ENCODE measurements at places on chromosomes 1 and 21.
A peak's percentile ranks its signal among the peaks of the same experiment; 100 is the strongest.

- DNase-seq = no peak
These were observed 52.0 kb downstream of the CD2 start for GRCh38 chr1:116806245-116806644.

DNA sequence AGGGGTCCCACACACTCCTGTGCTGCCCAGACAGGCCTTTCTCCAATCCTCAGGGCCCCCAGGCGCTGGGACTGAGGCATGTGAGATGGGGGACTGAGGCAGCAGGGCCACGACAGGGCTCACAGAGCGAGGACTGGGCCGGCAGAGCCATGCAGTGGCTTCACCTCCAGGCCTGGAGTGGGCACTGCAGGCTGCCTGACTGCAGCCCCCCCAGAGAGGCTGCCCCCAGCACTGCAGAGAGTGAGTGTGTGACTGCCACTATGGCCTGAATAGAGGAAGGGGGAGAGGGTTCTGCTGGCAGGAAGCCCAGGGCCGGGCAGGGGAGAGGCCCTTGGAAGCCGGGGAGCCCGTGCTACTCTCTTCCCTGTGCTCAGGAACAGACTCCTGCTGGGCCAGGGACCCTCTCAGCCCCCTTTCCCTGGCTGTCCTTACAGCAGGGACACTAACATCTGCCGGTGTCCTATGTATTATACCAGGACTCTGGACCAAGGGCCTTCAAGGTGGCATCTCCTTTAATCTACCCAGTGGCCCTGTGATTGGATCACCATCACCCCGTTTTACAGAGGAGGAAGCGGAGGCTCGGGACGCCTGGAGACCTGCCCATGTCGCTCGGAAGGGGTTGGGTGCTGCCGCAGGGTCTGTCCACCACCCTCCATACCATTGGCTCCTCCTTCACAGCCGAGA, 20.2 kb upstream of the PLEKHG5 start:
- no peak for DNase-seq

DNA sequence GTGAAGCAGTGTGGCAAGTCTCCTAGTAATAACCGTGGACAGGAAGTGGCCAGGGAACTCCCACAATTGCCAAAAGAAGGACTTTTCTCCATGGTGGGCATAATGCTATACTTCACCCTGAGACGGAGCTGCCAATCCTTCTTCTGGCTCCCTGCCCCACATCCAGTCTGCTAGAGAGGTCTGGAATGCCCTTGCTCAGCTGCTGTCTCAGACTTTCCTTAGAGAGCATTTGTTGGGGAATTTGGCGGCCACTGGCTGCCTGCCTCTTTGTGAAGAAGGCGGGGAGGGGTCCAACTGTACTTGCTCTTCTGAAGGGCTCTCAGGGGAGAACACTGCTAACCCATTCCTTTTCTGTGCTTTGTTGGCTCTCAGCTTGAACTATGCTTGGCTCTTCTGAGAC, 123.7 kb upstream of the EDN2 start:
- DNase-seq = no peak

- DNase-seq = peak; percentile 48
These were observed 720 bp upstream of the BSDC1 start for GRCh38 chr1:32394890-32395432.

- DNase-seq = no peak
These were observed 19.8 kb upstream of the BOLA1 start for GRCh38 chr1:149879556-149879955.

DNA sequence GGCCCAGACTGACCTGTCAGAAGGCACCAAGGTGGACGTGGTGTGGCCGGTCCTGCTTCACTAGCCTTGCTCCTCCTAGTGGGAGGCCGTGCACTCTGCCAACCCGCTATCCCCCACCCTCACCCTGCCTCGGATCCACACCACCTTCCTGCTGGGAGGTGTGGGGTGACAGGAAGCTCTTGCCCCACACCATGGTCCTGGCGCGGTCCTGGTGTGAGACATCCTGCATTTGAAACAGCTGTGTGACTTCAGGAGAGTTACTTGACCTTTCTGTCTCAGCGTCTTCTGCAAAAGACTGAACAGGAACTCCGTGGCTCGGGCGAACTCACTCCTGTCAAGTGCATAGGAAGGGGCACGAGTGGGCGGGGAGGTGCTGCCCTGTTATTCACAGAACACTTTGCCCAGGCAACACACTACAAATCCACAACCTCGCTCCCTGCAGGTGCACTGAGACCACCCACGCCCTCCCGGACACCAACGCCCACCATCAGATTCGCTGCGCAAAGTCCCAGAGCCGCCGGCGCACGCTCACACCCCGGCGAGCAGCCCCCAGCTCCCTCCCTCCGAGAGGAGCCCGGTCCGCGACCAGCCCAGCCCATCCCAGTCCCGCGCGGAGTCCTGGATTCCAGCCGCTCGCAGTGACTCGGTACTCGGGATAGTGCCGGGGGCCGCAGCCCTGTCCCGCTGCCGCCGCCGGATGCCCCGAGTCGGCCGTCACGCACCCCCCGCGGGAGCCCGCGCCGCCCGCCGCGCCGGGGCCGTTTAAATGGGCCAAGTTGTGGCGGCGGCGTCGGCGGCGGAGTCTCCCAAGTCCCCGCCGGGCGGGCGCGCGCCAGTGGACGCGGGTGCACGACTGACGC, at the start of gene SAMD11:
TSS of gene SAMD11 (plus strand) at position 793 of the 860 bp plus-strand sequence. CDS start 509 bp downstream, outside the sequence.
- peak; percentile 93 for DNase-seq

- no peak for DNase-seq
These were observed 443.8 kb downstream of the PRDM2 start for GRCh38 chr1:14143777-14144176.

DNA sequence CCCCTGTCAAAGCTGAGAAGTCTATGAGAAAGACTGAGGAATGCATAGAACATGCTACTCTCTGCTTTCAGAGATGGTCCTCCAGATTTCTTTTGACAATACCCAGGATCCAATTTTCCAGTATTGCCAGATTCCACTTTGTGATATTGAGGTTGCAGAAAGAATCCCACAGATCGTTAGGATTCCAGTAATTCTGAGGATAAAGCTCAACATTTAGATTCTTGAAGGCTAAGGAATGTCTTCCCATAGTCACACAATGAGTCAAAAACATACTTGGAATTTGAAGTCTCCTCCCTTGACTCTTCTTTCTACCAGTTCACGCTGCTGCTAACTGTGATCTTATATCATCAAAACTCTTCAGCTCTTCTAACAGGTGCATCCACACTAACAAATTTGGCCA, 57.1 kb downstream of the TNFSF18 start:
- no peak for DNase-seq

DNA sequence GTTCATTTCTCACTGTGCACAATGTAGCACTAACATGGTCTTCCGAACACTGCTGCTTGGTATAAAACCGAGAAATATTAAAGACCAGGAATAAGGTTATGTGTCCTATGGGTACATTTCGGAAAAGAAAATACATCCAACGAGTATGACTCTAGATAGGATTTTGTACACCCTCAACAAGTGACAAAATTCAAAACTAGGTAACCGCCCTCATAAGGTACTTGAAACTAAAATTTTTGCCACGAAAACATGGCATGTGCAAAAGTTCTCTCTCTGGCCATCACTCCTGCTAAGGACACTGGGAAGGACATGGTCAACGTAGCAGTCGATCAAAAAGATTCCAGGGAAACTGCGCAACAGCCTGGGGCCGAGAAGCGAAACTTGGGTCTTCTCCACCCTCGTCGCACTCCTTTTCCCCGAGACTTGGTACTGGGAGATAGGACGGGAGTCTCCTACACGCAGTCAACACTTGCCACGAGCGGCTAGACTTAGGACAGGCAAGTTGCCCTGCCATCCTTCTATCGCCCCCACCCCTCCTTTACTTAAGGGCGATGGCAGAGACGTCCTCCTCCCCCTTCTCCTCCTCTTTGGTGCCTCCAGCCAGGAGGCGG, 338 bp upstream of the TOR1AIP1 start:
- DNase-seq = peak; percentile 80

DNA sequence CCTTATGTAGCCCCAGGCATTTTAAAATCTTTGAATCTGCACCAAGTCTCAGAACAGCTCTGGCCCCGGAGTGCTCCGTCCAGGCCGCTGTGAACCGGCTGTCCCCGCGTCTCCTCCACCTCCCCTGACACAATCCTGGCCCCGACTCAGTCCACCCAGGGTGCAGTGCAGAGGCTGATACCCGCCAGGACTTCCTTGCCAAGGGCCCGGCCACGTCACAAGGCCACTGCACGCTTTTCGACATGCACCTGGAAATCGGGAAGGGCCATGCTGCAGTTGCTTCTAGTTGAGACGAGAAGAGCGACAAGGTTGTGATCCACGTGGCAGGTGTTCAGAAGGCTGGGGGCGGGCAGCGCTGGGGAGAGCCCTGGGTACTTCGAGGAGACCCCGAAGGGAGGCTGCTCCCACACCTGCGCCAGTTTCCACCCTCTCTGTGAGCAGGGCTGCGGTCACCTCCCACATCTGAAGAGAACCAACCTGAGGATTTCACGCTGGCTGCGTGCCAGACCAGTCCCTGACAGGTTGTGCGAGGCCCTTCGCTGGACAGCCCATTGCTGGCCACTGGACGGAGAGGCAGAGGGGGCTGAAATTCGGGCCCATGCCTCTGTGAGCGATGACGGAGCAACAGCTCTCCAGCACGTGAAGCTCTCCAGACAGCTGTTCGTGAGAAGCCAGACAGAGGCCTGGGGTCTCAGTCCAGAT, 6.7 kb downstream of the VWA1 start:
- no peak for DNase-seq

- DNase-seq = peak; percentile 62
These were observed 29.3 kb downstream of the SLC66A1 start for GRCh38 chr1:19341201-19342061.

DNA sequence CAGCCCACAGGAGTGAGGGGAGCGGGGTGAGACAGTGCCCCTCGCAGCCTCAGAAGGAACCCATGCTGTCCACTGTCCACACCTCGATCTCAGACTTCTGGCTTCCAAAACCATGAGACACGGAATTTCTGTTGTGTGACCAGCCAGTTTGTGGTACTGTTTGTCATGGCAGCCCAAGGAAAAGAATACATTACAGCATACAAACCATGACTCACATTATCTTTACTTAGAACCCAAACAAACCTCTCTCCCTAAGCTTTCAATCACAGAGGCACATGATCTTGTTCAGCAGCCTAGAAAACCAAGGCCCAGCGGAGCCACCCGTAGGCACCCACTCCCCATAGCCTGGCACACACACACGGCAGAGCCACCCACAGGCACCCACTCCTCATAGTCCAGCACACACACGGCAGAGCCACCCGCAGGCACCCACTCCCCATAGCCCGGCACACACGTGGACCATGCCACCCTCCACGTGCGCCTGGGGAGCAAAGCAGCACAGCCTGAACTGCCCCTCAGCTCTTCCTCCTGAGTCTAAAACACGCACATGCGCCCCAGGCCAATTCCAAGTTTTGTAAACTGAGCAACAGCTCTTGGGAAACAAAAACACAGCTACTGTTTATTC, 458 bp upstream of the KRTAP10-4 start:
- no peak for DNase-seq

DNA sequence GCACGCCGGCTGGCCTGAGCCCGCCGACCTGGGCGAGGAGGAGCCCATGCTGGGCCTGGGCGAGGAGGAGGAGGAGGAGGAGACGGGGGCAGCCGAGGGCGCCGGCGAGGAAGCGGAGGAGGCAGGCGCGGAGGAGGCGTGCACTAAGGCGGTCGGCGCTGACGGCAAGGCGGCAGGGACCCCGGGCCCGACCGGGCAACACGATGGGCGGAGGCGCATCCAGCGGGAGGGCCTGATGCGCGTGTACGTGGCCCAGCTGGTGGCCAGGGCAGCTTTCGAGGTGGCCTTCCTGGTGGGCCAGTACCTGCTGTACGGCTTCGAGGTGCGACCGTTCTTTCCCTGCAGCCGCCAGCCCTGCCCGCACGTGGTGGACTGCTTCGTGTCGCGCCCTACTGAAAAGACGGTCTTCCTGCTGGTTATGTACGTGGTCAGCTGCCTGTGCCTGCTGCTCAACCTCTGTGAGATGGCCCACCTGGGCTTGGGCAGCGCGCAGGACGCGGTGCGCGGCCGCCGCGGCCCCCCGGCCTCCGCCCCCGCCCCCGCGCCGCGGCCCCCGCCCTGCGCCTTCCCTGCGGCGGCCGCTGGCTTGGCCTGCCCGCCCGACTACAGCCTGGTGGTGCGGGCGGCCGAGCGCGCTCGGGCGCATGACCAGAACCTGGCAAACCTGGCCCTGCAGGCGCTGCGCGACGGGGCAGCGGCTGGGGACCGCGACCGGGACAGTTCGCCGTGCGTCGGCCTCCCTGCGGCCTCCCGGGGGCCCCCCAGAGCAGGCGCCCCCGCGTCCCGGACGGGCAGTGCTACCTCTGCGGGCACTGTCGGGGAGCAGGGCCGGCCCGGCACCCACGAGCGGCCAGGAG, 7.2 kb upstream of the IBA57 start:
- DNase-seq = no peak

- no peak for DNase-seq
These were observed 288.0 kb upstream of the PRMT6 start for GRCh38 chr1:106768501-106768900.

DNA sequence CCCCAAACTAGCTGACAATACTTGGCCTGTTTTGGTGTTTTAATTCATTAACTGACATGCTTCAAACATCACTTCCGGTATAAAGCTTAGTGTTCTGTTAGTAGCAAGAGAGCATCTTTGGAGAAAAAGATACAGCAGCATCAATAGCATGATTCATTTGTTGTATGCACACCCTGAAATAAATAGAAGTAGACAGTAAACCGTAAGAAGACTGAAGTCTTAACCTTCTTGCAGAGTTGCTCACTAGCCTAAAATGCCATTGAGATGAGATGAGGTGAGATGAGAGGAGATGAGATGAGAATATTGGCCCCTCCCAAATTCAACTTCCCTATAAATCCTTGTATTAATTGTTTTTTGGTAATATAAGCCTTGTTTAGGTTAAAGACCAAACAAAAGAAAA, 108.8 kb downstream of the TNFSF18 start:
- no peak for DNase-seq

DNA sequence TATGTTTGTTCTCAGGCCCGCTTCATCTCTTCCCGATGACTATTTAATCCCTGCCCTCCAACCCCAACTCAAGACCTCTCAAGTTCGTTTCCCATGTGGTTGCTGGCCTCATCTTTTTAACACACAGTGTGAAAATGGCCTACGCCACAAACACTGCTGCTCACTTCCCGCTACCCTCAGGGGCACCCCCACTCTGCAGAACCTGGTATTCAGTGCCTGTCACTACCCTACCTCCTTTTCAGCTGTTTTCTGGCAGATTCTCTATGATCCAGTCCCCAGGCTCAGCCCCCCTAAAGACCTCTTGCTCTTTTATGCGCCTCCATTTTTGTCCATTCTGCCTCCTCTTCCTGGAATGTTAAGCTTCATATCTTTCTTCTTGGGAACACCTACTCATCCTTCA, 152.6 kb upstream of the C1orf174 start:
- DNase-seq = no peak

- DNase-seq = no peak
These were observed 38.4 kb downstream of the ARHGEF10L start for GRCh38 chr1:17577907-17578297.

DNA sequence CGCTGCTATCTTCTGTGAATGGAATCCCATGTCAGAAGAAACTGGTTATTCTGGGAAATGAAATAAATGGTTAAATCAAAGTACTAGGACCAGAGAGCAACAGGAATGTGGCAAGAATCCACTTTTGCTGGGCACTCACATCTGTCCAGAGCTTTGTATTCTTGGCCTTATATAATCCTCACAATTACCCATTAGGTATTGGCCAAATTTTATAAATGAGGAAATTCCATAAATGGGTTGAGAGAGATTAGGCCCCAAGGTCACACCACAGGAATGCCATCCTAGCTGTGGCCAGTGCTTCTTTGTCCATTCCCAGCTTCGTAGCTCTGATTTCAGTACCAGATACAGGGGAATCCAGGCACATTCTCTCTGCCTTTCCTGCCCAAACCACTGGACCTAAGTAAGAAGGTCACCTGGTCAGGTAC, 76.1 kb upstream of the HOOK1 start:
- no peak for DNase-seq
